ENCODE measurements at places on chromosomes 1 and 21.

DNA sequence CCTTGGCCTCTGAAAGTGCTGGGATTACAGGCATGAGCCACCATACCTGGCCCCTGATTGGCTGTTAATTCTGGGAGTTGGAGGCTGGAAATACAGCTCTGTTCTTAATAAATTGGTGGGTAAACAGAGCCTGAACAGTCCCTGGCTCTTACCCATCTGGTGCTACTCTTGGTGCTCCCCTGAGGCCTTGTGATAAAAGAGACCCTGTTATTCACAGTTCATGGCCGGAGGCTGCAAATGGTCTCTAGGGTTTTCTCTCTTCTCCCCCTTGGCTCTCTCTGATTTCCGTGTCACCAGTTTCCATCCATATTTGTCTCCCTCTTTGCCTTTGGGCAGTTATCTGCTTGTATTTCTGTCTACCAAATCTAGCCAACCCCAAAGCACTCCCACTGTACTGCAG lies 17.2 kb downstream of the NFASC start:
- peaks cover 53% of the 10 kb centered on the region for H3K27me3 ChIP-seq
- H3K27ac ChIP-seq: no peak overlapping the region
- H3K4me1 ChIP-seq: peaks cover 6% of the 10 kb centered on the region
- no peak for DNase-seq

DNA sequence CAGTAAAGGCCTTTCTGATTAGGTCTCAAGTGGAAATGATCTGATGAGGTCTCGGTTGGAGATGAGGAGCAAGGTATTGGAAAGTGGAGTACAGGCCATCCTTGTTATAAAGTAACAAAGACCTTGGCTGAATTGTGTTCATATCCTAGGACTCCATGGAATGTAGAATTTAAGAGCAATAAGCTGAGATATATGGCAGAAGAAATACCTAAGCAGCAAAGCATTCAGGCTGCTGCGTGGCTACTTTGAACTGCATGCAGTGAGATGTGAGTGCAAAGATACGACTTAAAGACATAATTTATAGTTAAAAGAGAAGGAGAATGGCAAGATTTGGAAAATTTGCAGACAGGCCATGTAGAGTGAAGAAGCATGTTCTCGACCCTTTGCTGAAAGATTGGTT lies 11.2 kb upstream of the XPR1 start:
- H3K27me3 ChIP-seq: peaks cover 31% of the 10 kb centered on the region
- H3K36me3 ChIP-seq: peaks cover 4% of the 10 kb centered on the region
- H3K4me1 ChIP-seq: no peaks in the 10 kb centered on the region
- no peak for DNase-seq

GRCh38 chr1:192521734-192522133 lies 53.8 kb upstream of the RGS1 start:
- no peak overlapping the region for H3K27ac ChIP-seq
- peaks cover 2% of the 10 kb centered on the region for H3K36me3 ChIP-seq
- no peak overlapping the region for H3K4me3 ChIP-seq
- no peak for DNase-seq
- no peaks in the 10 kb centered on the region for H3K27me3 ChIP-seq

- peaks cover 3% of the 10 kb centered on the region for H3K27me3 ChIP-seq
- H3K4me1 ChIP-seq: no peaks in the 10 kb centered on the region
- no peak overlapping the region for H3K27ac ChIP-seq
- no peak overlapping the region for H3K4me3 ChIP-seq
- DNase-seq: no peak
These were observed 57.0 kb downstream of the CHRM3 start for GRCh38 chr1:239443361-239443760.

DNA sequence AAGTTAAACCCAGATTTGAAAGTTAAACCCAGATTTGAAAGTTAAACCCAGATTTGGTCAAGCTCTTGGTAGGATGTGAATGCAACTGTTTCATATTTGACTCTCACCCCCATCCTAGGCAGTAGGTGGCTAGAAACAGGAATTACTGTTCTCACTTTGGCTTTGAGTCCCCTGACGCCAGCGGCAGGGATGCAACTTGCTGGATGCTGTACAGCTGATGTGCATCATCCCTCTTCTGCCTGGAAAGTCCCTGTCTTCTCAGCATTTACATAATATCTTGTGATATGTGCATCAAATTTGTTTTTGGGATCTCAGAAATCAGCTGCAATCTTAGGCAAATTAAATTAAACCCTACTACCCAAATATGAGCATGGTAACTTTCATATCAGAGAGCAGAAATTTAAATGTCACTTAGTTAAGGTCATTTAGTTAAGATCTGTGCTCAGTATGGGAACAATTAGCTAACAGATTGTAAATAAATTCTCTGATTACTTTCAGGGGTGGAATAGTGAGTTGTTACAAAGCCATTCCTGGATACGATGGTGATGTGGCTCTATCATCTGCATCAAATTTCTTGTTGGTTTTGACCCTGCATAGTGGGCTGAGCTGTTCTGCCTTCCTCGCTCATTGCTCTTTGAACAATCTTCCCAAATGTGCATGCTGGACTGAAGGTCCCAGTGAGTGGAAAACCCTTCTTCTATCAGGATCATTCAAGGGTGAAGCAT lies 6.8 kb upstream of the HAO2 start:
- peaks cover 2% of the 10 kb centered on the region for H3K36me3 ChIP-seq
- no peak overlapping the region for H3K4me3 ChIP-seq
- no peak for DNase-seq
- no peak overlapping the region for H3K27ac ChIP-seq
- peaks cover 31% of the 10 kb centered on the region for H3K27me3 ChIP-seq

- no peak overlapping the region for H3K4me3 ChIP-seq
- peaks cover 15% of the 10 kb centered on the region for H3K27me3 ChIP-seq
- H3K27ac ChIP-seq: no peak overlapping the region
- no peak for DNase-seq
- no peaks in the 10 kb centered on the region for H3K4me1 ChIP-seq
These were observed 12.4 kb upstream of the LRIF1 start for GRCh38 chr1:110976089-110976488.

- H3K4me3 ChIP-seq: no peak overlapping the region
- no peaks in the 10 kb centered on the region for H3K36me3 ChIP-seq
- H3K4me1 ChIP-seq: no peaks in the 10 kb centered on the region
- DNase-seq: no peak
- H3K27me3 ChIP-seq: peaks cover 12% of the 10 kb centered on the region
These were observed 54.9 kb upstream of the RGS7 start for GRCh38 chr1:241411776-241412338.

GRCh38 chr1:182249201-182249676 lies 142.4 kb downstream of the GLUL start:
- H3K27me3 ChIP-seq: no peaks in the 10 kb centered on the region
- peak overlapping the region; percentile 41 for H3K4me3 ChIP-seq

- H3K4me3 ChIP-seq: peak overlapping the region; percentile 52
- peak overlapping the region; percentile 37 for H3K27ac ChIP-seq
- DNase-seq: no peak
These were observed 1.7 kb downstream of the SNAP47 start for GRCh38 chr1:227736814-227737432.

DNA sequence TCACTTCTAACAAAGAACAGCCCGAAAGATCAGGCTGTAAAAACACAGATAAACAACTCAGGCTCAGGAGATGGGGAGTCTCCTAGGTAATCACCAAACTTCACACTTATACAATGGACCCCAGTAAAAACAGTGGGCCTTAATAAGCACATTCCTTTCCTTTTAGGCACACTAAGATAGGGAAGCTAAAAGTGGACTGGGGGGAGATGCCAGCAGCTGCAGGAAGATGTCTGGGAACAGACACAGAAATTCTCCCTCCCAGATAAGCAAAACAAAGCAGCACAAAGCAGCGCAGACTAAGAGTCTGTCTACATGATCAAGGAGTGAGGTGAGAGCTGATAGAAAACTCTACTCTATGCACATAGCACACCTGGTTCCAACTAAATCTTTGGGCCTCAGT lies 29.0 kb upstream of the CTBS start:
- no peaks in the 10 kb centered on the region for H3K36me3 ChIP-seq
- H3K27me3 ChIP-seq: no peaks in the 10 kb centered on the region
- no peak overlapping the region for H3K27ac ChIP-seq
- no peak for DNase-seq
- H3K4me1 ChIP-seq: peaks cover 7% of the 10 kb centered on the region
- no peak overlapping the region for H3K4me3 ChIP-seq
